DMS 273 treated with DMSO at 0.1 percent for 48 hours (cell line): ENCODE measurements at places on chromosomes 7 and 10.
A peak's percentile ranks its signal among the peaks of the same experiment; 100 is the strongest.

DNA sequence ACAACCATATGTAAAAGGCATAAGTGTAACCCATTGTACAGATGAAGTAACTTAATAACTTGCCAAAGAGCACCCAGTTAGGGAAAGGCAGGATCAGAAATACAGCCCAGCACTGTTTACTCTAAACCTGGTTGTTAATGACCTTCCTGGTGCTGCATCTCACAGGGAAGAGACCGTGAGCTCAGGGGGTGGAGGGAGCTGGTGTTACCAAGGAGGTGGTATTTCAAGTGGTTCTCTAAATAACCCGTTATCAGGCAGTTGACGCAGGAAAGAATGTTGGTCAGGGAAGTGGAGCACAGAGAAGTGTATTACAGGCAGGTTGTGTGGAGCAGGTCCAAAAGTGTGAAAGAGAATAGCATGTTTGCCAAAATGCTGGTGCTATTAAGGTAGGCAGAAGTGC, 4.4 kb upstream of the ST7 start:
- DNase-seq = no peak

DNA sequence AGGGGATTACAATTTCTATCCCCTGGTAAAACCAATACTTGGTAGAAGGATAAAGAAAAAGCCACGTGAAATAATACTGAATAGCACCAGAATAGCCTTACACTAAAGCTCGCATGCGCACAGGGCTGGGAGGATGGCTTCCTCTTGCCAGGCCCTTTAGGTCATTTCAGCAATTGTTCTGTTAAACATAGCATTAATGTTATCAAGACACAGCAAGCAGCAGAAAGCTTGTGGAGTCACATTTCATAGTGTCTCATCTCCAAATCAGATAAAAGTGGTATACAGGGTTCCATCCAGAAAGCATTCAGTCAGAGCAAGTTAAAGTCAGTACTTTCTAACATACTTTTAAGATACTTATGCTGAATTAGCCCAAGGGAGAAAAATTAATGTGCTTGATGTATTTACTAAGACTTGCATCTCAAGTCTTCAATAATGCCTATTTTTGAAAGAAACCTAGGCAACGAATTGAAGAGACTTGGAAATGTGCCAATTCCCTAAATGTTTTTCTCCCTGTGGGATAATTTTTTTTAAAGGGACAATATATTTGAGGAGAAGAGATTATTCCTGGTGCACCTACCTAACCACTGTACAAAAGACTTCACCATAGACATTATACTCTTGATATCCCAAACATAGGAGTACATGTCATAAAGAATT, 14.3 kb upstream of the NPM3 start:
- no peak for DNase-seq

DNA sequence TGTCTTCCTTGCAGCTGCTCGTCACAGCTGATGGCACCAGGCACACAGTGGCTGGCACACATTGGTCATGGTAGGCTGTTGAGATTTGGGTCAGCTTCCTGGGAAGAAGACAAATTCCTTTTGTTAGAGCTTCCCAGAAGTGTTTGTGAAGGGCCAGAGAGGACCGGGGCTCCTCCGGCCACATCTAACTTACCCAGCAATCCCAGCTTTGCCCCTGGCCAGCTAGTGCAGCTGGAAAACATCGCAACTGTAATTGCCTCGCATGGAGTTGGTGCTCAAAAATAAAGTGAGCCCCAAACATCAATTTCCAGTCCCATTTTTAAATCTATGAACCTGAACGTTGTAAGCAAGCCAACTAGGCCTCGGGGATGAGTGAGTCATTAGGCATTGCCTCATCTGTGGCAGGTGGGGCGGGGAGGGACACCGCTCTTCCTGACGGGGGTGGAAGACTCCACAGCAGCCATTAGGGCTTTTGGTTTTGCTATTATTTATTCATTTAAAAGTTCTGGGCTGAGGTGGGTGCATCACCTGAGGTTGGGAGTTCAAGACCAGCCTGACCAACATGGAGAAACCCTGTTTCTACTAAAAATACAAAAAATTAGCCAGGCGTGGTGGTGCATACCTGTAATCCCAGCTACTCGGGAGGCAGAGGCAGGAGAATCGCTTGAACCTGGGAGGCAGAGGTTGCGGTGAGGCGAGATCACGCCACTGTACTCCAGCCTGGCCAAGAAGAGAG, 12.4 kb downstream of the CPA5 start:
- peak; percentile 45 for DNase-seq

- DNase-seq = no peak
Observed at GRCh38 chr10:129331839-129332220, 135.2 kb upstream of the MGMT start.

DNA sequence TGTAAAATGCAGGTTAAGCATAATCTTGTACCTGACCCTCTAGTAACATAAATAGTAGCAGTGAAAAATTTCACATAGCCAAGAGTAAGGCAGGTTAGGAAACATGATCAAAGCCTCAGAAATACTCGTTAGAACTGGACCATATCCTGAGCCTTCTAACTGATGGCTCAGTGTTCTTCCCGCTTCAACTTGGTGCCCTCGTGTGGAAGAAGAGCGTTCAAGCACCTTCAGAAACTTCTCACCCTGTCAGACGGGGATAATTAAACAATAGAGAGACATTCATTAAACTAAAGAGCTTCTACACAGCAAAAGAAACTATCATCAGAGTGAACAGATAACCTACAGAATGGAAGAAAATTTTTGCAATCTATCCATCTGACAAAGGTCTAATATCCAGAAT, 124.5 kb downstream of the MYOF start:
- no peak for DNase-seq

- DNase-seq = no peak
Observed at GRCh38 chr7:34341326-34341725, 316.7 kb upstream of the NPSR1 start.

GRCh38 chr7:38889079-38889478, 19.9 kb downstream of the VPS41 start:
- no peak for DNase-seq

DNA sequence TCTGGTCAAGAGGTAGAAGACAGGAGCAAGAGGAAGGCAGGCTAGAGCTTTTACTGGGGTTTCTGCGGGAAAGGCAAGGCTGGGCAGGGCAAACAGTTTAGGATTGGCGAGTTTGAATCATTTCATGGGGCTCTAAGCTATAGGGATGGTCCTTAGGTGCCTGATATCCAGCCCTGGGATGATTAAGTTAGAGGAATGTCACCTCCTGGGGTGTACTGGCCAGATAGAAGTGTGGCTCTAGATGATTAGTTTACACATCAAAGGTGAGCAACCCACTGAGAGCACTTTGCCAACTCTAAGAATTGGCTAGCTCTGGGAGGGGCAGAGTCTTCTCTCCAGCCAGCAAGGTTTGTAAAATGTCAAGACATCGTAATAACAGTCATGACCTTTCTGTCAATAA, 52.4 kb downstream of the ZNF365 start:
- DNase-seq = no peak

GRCh38 chr7:8134089-8134733, 127.8 kb downstream of the ICA1 start:
- DNase-seq = no peak

DNA sequence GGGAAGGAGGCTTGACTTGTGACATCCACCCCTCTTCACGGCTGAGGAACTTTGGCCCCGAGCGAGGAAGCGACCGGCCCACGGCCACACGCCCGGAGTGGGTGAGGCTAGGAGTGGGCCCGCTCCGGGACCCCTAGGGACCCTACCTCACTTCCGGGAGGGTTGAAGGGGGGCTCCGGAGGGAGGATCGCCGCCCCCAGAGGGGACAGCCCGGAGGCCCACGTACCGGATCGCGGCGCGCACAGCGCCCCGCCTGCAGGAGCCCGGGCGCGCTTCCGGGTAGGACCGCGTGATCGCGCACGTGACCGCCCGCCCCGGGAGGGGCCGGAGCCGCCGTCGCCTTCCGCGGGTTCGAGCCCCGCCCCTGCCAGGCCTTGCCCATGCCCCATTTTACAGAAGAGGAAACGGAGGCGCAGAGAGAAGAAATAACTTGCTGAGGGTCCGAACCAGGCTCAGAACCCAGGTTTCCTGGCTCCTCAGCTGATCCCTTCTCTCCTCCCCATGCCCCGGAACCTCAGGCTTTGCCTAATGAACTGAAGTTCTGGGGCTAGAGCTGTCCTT, at the start of gene HPS1:
HPS1 (minus strand) TSS at position 275 of the 561 bp plus-strand sequence. CDS start 3,695 bp downstream, outside the sequence.
- no peak for DNase-seq

DNA sequence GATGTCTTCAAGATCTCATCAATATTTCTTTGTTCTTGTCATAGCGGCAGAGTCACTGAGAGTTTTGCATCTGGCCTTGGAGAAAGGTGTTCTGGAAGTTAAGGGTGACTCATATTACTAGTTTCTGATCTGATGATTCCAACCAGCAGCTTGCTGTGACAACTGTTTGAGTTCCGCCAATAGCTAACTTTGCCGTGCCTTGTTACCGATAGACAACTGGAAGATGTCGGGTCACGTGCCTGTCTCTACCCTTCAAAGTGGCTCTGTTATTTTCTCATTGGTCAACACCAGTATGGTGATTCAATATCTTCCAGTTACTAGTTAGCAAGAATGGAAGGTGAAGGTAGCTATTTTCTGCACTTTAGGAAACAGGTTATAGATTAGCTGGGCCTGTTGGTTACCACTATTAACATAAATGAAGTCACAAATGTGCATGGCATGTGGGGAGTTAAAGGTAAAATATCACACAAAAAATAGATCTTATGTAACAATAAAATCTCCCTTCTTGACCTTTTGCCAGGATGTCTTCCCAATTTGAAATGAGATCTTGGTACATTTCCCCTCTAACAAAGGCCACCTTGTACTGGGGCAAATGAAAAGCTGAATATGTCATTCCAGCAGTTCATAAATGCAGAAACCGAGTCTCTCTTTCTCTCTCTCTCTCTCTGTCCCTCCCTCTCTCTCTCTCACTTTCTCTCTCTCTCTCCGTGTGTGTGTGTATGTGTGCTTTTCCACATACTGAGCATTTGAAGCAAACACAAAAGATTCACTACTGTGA, 2.6 kb upstream of the MGAM2 start:
- no peak for DNase-seq

DNA sequence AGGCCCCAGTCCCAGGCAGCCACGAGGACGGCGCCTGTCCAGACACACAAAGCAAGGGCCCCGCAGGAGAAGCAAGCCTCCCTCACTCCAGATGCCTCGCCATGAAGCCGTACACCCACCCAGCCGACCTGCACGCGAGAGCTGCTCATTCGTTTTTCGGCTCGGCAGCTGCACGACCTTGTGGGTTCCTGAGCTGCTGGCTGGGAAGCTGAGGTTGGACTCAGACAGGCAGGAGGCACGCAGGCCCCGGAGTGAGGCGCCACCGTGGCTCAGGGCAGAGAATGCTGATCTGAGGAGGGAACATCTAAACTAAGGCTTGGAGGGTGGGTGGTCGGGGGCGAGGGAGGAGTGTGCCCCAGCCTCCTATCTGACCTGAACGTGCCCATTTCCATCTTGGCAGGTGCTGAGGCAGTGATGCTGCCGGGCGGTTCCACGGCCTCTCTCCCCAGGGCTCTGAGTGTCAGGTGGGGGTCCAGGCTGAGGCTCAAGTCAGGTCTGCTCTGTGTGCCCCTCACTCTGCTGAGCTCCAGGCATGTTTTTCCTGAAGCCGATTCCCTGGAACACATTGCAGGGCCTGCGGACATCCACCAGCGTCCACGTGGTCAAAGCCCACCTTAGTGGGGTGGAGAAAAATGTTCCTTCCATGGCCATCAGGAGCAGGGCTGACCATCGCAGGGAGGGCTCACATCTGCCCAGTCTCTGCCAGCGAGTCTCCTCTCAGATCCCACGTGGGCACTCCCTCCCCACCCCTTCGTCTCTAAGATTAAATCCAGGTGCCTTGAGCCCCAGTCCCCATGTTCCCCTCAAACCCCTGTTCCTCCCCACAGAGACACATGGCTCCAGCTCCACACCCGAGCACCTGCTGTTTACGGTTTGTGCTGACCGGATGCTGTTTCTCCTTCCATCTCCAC, 28.1 kb upstream of the FAM20C start:
- DNase-seq = no peak

DNA sequence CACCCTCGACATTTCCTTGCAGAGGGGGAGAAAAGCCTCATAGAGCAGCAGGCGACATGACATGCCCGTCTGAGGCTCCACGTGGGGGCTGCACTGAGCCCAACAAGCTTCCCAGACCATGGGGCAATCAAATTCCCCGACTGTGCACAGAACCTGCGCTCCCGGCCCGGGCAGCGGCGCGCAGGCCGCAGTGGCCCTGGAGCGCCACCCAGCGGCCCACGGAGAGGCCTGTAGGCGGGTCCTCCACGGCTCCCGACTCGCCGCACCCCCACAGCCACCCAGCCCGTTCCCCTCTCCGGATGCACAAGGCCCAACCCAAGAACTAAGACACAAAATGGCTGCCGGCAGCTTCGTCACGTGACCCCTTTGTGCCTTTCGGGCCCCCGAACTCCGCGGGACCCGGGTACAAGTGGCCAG, 816 bp downstream of the EPC1 start:
- DNase-seq = peak; percentile 82

GRCh38 chr7:136883046-136883445, 14.6 kb downstream of the CHRM2 start:
- no peak for DNase-seq
